ENCODE measurements at places on chromosomes 6 and 20. TPM values are rescaled to one million over a fixed set of nuclear protein-coding genes. Genes with fewer than 3 reads are reported as not detected.

Gene PPP1R3G
- 0.17 TPM for total RNA-seq

Gene OR2H1
- not detected for total RNA-seq

Gene GINS1
- total RNA-seq: 23.7 TPM

Gene PI16
- total RNA-seq: 0.37 TPM

Gene DZANK1
- total RNA-seq: 2.2 TPM

Gene GPX5
- not detected for total RNA-seq

Gene TLDC2
- total RNA-seq: not detected

Gene GNAS-AS1
- total RNA-seq: 1.0 TPM

Gene POM121L2
- not detected for total RNA-seq
